Stimulated activated CD8-positive, alpha-beta memory T cell treated with anti-CD3 and anti-CD28 coated beads, Interleukin-7, amount 100 ng/mL, for 48 hours (primary cell): ENCODE measurements at places on chromosomes 2 and 18.

DNA sequence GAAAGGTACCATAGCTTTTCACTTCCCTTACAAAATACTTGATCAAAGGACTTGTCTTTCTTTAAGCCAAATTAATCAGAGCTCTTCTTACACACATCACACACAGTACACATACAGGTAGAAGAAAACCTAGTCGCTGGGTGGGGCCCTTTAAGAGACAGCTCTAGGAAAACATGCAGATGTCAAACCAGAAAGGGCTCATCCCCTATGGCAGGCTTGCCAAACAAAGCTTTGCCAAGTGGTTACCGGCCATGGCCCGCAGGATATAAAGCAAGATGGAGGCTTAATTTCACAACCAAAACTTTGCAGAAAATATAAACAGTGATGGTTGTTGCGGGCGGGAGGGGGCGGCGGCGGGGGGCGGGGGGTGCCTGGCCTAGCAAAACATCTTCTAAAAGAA is 2156.0 kb upstream of the PIK3C3 start:
- DNase-seq, result no peak

GRCh38 chr2:137975280-137976271 is 11.3 kb downstream of the HNMT start:
- DNase-seq, result no peak

GRCh38 chr2:135662088-135662487 is 79.6 kb upstream of the UBXN4 start:
- no peak for DNase-seq

DNA sequence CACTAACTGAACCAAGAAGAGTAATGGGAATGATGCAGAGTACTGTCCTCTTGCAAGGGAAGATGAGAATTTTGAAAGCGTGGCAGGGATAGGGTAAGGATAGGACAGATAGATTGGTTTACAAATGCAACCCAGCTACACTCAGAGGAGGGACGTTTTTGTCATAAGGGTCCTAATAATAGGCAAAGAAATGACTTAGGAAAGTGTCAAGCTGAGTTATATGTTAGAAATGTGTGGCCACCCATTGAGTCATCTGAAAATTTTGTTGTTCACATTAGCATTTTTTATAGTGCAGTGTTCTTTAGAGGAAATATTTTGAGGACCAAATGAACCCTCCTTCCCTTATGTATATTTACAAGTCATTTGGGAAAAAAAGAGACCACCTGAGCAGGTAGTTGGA is 137.5 kb downstream of the PHLPP1 start:
- DNase-seq, result no peak

DNA sequence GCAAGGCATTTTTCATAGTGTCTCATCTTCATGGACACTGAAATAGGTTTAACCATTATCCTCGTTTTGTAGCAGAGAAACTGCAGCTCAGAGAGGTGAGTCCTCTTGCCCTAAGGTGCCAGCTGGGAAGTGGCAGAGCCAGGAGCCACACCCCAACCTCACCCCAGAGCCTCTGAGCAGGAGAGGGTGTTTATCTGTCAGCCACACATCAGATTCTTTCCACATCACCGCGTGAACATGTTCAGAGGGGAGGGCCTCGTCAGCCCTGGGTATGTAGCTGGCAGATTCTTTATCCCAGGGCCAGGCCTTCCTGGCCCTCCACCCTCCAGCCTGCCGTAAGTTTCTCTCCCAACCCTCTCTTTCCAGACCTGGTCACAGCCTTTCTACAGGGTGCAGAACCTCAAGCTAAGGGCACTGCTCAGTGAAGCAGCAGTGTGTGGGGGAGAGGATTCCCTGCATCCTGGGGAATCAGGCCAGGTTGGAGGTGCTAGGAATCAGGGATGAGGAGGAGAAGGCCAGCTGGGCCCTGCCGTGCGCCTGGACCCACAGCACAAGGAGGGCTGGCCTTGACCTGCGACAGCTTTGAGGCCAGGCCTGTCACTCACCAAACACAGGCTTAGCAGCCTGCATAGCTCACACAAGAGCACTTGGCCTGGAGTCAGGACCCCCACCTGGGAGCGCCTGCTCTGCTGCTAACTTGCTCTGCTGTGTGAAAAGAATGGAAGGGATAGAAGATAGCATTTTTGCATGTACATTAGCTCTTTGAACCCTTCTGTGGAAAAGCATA is 111.3 kb upstream of the MCFD2 start:
- DNase-seq, result no peak

- no peak for DNase-seq
These were observed 20.6 kb upstream of the DSG3 start for GRCh38 chr18:31426871-31427406.

DNA sequence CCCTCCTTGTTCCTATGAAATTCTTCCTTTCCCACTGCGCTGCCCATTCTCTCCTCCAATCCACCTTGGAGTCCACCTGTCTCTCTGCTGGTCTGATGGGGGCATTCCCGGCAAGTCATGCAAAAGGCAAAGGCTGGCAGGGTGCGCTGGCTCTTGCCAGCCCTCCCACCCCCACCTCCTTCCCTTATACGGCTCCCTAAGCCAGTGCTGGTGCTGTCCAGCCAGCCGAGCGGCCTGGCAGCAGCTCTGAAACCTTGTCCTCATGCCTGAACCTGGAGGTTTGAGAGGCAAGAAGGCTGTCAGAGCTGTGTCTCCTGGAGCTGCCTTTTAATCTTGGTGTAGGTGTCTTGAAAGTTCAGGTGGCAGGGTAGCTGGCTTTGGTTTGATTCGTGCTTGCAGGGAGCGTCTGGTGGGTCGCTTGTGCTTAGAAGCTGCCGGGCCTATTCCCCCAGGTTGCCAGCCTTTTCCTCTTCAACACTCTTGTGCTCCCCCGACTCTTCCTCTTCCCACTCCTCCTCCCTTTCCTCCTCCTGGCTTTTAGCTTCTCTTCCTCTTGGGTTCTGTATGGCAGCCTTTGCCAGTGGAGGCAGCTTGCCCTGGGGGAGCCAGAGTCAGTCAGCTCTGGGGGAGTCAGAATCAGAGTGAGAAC is 748 bp downstream of the LIPG start:
- DNase-seq, result no peak

DNA sequence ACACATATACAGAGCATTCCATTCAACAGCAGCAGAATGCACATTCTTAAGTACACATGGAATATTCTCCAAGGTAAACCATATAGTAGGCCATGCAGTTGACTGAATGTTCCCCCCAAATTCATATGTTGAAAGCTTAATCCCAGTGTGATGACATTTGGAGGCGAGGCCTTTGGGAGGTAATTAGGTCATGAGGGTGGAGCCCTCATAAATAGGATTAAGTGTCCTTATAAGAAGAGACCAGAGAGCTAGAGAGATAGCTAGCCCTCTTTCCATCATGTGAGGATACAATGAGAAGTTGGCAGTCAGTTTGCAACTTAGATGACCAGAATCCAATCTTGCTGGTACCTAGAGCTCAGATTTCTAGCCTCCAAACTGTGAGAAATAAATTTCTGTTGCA is 27.6 kb downstream of the TMEM185B start:
- DNase-seq, result no peak

- DNase-seq, result no peak
These were observed 286.9 kb downstream of the TMX3 start for GRCh38 chr18:68427951-68428401.

- DNase-seq, result no peak
These were observed 266.8 kb downstream of the ALPK2 start for GRCh38 chr18:58362027-58362575.

GRCh38 chr2:225630824-225631533 is 231.5 kb downstream of the NYAP2 start:
- no peak for DNase-seq

DNA sequence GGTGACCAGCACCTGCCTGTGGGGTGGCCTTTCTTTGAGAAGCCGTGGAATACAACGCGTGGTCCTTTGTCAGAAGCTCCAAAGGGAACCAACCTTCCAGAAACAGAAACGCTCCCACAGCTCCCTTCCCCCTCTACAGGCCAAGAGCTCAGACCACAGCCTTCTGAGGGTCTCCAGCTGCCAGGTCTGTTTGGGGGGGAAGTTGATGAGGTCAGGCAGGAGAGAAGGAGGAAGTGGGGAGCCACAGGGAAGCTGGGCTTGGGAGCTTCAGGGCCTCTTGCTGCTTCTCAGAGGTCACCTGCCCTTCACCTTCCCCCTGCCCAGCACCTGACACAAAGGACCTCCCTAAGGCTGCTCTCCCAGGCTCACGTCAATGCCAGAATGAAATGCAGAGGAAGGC is 287.7 kb upstream of the ID2 start:
- DNase-seq, result no peak

- DNase-seq, result no peak
These were observed 22.5 kb upstream of the ACYP2 start for GRCh38 chr2:54092940-54093339.

DNA sequence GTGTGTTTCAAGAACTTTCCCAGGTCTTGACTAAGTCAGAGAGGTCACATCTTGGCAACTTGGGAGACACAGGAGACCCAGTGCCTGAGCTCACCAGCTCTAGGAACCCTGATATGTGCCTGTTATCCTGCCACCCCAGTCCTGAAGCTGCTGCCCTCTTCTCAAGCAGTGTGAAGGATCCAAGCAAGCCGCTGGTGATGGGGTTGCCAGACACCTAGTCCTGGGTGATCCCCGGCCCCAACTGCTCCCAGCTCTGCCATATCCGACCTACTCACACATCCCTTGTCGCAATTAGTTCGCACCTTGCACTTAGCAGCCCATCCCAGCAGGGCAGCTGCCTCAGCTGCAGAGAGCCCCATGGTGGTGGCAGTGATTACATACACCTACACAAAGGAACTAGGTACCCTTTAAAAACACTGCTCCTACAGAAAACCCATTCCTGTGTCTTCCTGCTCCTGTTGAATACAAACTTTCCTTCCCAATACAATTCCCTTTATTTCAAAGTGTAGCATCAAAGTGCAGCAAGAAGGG is 247.2 kb upstream of the RAB12 start:
- DNase-seq, result no peak
